ENCODE measurements at places on chromosomes 2 and 18. TPM values are rescaled to one million over a fixed set of nuclear protein-coding genes. Genes with fewer than 3 reads are reported as not detected.

The ALLC gene
- not detected for total RNA-seq

DNA sequence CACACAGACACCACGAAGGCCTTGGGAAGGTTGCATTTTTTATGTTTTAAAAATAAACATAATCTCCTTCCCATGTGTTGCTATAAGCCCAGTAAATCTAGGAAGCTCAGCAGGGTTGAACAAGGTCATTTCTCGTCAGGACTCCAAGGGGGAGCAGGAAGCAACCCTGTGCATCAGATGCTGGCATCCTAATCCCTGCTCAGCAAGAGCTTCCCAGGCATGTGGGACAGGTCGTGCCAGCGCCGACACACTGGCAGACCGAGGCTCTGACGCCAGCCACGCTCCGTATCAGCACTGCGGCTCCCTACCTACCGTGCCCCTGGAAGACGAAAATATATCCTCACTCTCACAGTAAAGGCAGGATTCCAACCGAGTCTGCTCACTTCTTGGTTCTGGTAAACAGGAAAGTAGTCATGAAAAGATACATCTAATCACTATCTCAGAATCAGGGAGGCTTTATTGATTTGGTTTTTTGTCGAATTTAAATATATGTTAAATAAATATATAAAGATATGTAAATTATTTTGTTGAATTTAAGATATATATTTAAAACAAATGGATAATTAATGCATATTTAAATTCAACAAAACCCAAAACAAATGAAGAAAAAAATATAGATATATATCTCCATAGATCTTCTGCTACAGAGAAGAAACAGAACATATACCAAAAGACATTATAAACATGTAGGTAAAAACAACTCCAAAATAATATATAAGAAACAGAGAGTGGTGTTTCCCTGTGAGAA lies 61.4 kb downstream of the TXNL1 start:
- no peaks in the 10 kb centered on the region for H3K36me3 ChIP-seq
- no peaks in the 10 kb centered on the region for H3K27me3 ChIP-seq
- peaks cover 9% of the 10 kb centered on the region for H3K4me1 ChIP-seq
- no peak for DNase-seq
- no peak overlapping the region for H3K27ac ChIP-seq

GRCh38 chr2:12642859-12643258 lies 73.9 kb upstream of the TRIB2 start:
- no peak overlapping the region for H3K27ac ChIP-seq
- H3K4me1 ChIP-seq = no peaks in the 10 kb centered on the region
- H3K4me3 ChIP-seq = no peak overlapping the region

The SCN2A gene
- 0.50 TPM for total RNA-seq

DNA sequence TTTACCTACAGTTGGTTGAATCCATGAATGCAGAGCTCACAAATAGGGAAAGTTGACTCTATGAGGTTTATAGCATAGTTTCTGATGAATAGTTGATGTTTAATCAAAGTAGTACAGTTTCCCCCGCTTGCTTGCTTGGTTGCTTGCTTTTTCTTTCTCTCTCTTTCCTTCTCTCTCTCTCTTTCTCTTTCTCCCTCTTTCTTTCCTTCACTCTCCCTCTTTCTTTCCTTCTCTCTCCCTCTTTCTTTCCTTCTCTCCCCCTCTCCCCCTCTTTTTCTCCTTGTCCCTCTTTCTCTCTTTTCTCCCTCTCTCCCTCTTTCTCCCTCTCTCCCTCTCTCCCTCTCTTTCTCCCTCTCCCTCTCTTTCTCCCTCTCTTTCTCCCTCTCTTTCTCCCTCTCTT lies 999.9 kb upstream of the CELF4 start:
- H3K4me3 ChIP-seq = no peak overlapping the region
- no peak for DNase-seq
- no peak overlapping the region for H3K27ac ChIP-seq
- no peaks in the 10 kb centered on the region for H3K27me3 ChIP-seq
- no peaks in the 10 kb centered on the region for H3K36me3 ChIP-seq

- no peak overlapping the region for H3K4me3 ChIP-seq
- no peaks in the 10 kb centered on the region for H3K4me1 ChIP-seq
- no peak for DNase-seq
- no peaks in the 10 kb centered on the region for H3K36me3 ChIP-seq
- H3K27me3 ChIP-seq = no peaks in the 10 kb centered on the region
Observed at GRCh38 chr2:133586978-133587377, 18.7 kb upstream of the NCKAP5 start.

DNA sequence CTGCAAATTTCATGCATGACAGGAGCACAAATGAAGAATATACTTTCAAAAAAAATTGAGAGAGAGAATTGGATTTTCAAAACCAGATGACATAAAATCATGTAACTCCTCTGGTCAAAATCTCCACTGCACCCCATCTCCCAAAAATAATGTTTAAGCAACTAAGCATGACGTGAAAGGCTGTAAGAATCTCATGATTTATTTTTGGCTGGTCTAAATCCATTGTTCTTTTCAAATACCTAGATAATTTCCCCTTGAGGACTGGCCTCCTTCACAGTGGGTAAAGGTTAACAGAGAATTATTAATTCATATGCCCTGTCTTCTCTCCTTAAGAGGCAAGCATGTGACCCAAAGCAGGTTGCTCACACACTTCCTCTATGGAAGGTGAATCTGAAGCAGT lies 101.5 kb upstream of the CCDC195 start:
- peaks cover 38% of the 10 kb centered on the region for H3K36me3 ChIP-seq
- no peak overlapping the region for H3K27ac ChIP-seq
- no peak overlapping the region for H3K4me3 ChIP-seq
- H3K4me1 ChIP-seq = no peaks in the 10 kb centered on the region

DNA sequence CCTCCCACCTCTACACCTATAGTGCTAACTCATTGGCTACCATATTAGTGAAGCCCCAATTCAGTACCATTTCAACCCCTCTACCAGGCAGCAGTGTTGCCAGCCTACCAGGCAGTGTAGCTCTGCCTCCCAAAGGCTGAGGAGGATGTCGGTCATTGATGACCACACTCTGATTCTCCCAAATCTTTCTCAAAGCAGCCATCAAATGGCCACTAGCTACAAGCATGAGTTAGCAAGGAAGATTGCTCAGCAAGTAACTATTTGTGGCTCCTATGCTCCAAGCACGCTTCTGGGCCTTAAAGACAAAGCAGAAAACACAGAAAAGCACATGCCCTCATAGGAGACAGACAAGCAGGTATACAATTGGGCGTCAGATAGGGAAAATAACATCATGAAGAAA lies 42.7 kb upstream of the AFF3 start:
- peaks cover 9% of the 10 kb centered on the region for H3K4me1 ChIP-seq
- no peaks in the 10 kb centered on the region for H3K27me3 ChIP-seq
- no peak overlapping the region for H3K27ac ChIP-seq
- H3K36me3 ChIP-seq = no peaks in the 10 kb centered on the region
- H3K4me3 ChIP-seq = no peak overlapping the region

- no peaks in the 10 kb centered on the region for H3K36me3 ChIP-seq
- H3K4me1 ChIP-seq = no peaks in the 10 kb centered on the region
- no peak overlapping the region for H3K4me3 ChIP-seq
- no peaks in the 10 kb centered on the region for H3K27me3 ChIP-seq
- no peak for DNase-seq
Observed at GRCh38 chr2:44718431-44718830, 223.1 kb upstream of the SIX3 start.

GRCh38 chr2:183678908-183679307 lies 554.7 kb downstream of the NUP35 start:
- H3K27ac ChIP-seq = no peak overlapping the region
- H3K4me3 ChIP-seq = no peak overlapping the region
- no peak for DNase-seq
- no peaks in the 10 kb centered on the region for H3K4me1 ChIP-seq
- H3K27me3 ChIP-seq = no peaks in the 10 kb centered on the region
- H3K36me3 ChIP-seq = no peaks in the 10 kb centered on the region

The DPP10 gene
- 0.82 TPM for total RNA-seq

DNA sequence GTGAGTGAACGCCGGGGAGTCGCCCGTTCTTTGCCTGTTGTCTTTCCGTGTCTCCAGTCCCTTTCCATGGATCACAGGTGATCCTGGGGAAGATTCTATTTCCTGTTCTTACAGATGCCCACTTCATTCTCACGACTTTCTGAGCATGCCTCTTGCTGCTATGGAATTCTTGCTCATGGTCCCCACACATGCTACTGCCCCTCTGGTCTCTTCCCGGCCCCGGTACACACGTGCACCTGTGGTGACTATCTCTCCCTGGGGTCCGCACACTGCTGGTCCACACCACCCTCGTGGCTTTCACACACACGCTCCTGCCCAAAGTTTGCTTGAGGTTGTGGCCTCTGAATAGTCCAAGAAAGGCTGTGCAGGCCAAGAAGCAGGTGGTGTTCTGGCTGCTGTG lies 67.9 kb upstream of the ALKAL2 start:
- no peaks in the 10 kb centered on the region for H3K27me3 ChIP-seq
- H3K27ac ChIP-seq = no peak overlapping the region
- no peaks in the 10 kb centered on the region for H3K36me3 ChIP-seq
- no peak overlapping the region for H3K4me3 ChIP-seq
- no peak for DNase-seq
- no peaks in the 10 kb centered on the region for H3K4me1 ChIP-seq

DNA sequence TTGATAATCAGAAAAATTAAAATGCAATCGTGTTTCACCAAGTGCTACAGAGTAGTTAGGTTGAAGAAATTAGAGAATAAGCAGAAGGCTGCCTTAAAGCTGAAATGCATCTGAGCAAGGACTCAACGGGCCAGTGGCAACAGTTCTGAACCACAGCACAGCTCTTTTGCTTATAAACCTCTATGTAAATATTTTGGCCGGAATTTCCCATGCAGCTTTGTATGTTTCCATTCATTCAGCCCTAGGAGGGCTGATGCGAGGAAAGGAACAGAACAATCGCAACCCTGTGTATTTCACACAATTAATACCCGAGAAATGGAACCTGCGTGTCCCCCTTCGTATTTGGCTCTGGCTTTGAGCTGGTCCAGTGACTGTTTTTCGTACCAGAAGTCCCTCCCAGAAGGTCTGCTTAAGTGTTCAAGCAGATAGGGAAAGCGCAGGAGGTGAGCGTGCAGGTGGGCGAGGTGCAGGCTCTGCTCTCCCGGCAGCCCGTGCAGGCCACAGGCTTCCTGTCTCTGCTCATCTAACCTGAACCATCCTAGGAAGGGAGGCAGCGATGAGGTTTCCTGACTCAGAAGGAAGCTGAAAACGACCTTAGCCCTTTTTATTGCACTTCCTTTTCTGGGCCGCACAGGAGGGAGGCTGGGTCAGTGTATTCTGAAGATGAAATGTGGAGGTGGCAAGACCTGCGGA lies 67.3 kb downstream of the ASB1 start:
- H3K27me3 ChIP-seq = no peaks in the 10 kb centered on the region
- no peak overlapping the region for H3K4me3 ChIP-seq
- DNase-seq = no peak
- no peak overlapping the region for H3K27ac ChIP-seq
- H3K36me3 ChIP-seq = no peaks in the 10 kb centered on the region
- no peaks in the 10 kb centered on the region for H3K4me1 ChIP-seq

DNA sequence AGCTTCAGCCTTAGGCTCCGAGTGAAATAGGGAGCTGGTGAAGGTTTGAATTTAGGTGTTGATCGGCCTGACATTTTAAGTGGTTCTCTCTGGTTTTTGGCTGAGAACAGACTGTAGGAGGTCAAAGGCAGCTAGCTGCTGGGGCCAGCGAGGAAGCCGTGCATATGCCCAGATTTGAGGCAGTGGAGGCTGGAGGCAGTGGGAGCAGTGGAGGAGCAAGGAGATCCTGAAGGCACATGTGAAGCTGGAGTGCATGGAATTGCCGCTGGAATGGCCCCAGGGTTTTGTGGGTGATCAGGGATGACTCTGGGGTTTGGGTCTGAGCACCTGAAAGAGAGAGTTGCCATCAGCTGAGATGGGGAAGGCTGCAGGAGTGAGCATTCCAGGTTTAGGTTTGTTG lies 25.1 kb downstream of the STEAP3 start:
- H3K4me1 ChIP-seq = peaks cover 3% of the 10 kb centered on the region
- H3K4me3 ChIP-seq = no peak overlapping the region
- no peaks in the 10 kb centered on the region for H3K27me3 ChIP-seq
- H3K36me3 ChIP-seq = peaks cover 78% of the 10 kb centered on the region

DNA sequence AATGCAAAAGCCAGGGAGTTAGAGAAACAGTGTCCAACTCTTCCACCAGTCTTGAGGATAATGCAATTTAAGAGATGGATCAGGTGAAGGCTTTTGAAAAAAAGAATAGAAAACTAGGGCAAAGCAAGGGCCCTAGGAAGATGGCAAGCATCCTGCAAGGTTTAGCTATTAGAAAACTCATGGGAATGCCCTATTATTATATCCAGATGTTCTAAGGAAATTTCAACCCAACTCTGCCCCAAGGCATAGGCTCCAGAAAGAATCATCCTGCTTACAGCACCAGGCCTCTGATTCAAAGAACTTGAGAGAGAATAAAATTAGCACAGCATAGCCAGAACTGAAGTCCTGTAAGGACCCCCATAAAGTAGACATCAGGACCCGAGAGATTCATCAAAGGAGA lies 68.1 kb downstream of the EN1 start:
- H3K36me3 ChIP-seq = no peaks in the 10 kb centered on the region
- no peak overlapping the region for H3K27ac ChIP-seq
- H3K4me3 ChIP-seq = no peak overlapping the region
- no peak for DNase-seq

DNA sequence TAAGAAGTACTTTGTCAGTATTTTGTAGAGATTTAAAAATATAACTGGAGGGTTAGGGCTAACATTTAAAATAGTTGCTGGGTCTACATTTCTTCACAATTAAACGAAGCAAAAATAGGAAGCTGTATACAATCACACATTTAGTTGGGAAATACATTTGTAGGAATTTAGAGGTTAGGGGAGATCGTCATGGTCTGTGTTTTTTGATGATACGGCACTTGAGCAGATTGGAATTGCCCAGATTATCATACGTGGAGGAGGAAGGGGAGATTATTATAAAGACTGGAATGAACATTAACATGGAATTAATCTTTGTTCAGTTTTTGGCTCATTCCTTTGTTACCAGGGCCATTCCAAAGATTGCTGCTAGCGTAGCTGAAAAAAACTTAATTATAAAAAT lies 84.6 kb downstream of the MTA3 start:
- H3K4me1 ChIP-seq = no peaks in the 10 kb centered on the region
- DNase-seq = no peak
- no peaks in the 10 kb centered on the region for H3K27me3 ChIP-seq
- H3K4me3 ChIP-seq = no peak overlapping the region

The CNDP1 gene
- not detected for total RNA-seq

DNA sequence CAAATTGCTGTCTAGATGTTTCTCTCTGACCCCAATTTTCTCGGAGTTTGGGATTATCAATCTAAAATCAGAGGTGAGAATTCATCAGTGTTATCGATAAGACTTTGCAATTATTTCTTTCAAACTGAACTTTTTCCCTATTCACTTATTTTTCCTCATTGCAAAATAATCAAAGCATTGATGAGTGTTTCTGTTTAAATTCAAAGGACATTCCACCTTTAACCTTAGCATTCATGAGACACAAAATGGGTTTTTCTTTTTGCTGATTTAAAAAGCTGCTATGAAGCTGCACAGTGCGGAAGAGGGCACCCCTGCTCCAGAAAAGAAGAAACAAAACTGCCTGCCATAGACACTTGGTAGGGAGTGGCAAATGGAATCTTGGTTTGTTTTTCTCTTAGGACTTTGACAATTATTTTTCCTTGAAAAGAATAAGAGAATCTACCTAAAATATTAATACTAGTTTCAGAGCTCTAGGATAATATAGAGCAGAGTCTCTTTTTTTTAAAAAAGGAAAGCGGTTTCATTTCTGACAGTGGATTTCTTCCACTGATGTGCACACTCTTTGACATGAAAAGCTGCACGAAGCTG lies 203.4 kb downstream of the TGIF1 start:
- peaks cover 24% of the 10 kb centered on the region for H3K4me1 ChIP-seq
- H3K27me3 ChIP-seq = no peaks in the 10 kb centered on the region
- DNase-seq = no peak
- H3K4me3 ChIP-seq = no peak overlapping the region

The CFAP53 gene
- 0.20 TPM for total RNA-seq

GRCh38 chr2:190587106-190587505 lies 52.6 kb upstream of the NEMP2 start:
- no peaks in the 10 kb centered on the region for H3K36me3 ChIP-seq
- H3K27me3 ChIP-seq = no peaks in the 10 kb centered on the region
- H3K27ac ChIP-seq = no peak overlapping the region
- H3K4me1 ChIP-seq = no peaks in the 10 kb centered on the region
- H3K4me3 ChIP-seq = no peak overlapping the region
